Activated CD4-positive, CD25-positive, alpha-beta regulatory T cell treated with anti-CD3 and anti-CD28 coated beads, Interleukin-2, amount 50 U/mL, for 16 hours (primary cell): ENCODE measurements at places on chromosomes 6 and 20.

DNA sequence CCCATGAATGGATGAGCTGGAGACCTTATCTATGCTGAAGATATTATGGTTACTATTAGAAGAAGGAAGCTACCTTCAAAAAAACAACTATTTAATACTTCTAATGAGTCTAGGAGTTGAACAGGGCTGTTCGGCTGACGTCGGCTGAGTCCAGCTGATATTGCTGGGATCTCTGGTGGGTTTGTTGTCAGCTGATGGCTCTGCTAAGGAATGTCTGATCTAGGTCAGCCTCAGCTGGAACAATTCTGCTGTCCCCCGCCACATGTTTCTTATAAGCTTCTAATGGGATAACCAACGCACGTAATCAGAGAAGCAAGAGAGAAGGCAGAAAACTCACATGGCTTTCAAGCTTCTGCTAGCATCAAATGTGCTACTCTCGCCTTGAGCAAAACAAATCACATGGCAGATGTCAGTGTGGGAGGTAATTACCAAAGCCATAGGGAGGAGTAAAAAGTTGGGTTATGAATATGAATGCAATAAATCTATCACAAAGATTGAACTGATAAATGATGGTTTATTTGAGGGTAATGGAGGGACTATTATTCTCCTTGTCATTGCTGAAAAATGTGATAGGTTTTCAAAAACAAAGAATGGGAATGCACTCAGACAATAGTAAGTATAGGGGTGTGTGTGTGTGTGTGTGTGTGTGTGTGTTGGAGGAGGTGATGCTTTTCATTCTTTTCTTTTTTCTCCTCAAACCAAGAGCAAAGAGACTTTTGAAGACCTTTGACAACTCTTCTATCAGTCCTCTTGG, 71.5 kb downstream of the BTBD3 start:
- no peak for DNase-seq

GRCh38 chr6:126824815-126825214, 293.7 kb upstream of the RSPO3 start:
- DNase-seq = no peak

DNA sequence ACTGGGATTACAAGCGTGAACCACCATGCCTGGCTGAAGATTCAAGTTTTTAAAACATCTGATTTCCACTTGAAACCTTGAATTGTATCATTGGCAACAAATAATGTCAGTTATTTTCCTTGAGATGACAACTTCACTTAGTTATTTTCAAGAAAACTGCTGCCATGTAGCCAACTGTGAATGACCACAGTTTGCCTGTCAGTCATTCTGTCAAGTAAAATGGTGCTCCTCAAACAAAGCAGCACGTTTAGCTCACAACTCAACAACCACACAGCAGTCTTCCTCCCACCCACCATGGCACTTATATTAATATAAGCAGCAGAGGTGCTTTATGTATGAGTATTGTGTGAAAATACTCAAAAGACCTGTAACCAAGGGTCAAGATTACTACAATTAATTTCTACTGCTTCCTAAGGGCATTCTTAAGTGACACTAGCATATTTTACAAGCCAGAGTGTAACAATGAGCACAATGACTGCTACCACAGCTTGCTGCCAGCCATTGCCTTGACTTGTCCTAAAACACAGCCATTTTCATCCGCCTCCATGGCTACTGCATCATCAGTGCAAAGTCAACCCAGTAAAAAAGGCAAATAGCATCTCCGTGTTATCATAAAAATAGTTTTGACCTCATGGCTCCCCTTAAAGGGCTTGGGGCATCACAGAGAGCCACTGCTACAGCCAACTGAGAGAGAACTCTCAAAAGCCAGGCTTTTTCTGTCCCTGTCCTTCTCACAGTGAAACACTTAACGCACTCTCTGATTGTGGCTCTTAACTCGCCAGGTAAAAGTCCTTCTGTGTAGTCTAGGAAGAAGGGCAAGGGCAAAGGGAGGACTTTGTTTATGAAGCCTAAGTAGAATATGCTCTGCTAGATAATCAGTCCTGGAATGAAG, 96.4 kb upstream of the TAB2 start:
- no peak for DNase-seq

DNA sequence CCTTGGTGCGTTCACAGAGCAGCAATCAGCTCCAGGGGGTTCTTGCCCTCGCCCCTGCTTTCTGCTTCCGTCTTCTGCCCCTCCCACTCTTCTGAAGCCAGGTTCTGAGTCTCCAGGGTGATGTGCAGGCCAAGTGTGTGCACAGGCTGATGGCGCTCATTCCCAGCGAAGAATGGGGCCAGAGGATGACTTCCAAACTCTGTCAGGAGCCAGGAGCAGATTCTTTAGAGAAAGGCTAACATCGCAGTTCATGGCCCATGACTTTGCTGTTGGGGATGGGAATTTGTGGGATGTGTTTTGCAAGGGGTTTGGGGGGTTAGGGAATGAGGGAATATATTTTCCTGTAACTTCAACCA, 56.1 kb upstream of the CCN6 start:
- no peak for DNase-seq

DNA sequence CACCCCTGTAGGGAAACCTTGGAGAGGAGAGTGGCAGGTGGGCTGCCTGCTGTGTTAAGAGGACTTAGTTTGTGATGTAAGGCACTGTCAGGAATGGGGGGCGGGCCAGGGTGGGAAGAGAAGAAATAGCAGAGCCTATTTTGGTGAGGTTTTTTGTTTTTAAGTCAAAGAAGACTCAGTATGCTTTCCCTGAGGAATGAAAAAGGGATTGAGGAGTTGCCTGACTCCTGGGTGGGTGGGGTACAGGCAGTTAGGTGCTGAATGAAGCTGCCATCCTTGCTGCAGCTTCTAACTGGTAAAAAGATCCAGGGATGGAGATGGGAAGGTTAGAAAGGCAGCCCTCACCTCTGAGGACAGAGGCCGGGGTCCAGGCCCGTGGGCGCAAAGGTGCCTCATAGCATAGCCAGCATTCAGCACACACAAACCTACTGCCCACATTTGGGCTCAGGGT, 37.9 kb downstream of the PLCG1 start:
- DNase-seq = no peak

DNA sequence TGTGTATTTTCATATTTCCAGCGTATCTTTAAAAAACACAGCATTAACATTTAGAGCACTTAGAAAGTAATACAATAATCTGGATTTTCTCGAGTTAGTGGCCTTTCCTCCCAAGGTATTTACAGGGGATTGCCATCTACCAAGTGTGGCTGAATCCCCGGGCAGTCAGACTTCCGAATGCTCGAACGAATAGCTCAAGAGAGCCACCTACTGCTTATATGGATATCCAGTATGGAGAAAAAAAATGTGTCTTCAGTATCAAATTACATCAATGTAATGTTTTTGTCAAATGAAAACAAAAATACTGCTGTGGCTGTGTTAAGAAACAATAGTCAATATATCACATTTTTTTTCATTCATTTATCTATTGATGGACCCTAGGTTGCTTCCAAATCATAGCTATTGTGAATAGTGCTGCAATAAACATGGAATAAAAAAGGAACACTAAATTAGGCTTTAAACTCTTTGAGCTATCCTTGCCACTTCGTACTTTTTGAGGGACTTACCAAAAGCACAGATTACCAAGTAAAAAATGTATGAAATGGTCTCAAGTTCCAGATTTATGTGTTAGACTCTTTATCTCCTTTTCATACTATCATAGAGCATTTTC, 654.5 kb upstream of the PTCHD4 start:
- DNase-seq = no peak

- no peak for DNase-seq
Measured at GRCh38 chr6:72554761-72555221, 67.1 kb upstream of the KCNQ5 start.

- DNase-seq = no peak
Measured at GRCh38 chr6:113596387-113597230, 260.5 kb upstream of the MARCKS start.

GRCh38 chr6:51213811-51214210, 395.1 kb downstream of the TFAP2B start:
- DNase-seq = no peak

GRCh38 chr6:136718476-136718875, 73.8 kb downstream of the MAP3K5 start:
- no peak for DNase-seq

DNA sequence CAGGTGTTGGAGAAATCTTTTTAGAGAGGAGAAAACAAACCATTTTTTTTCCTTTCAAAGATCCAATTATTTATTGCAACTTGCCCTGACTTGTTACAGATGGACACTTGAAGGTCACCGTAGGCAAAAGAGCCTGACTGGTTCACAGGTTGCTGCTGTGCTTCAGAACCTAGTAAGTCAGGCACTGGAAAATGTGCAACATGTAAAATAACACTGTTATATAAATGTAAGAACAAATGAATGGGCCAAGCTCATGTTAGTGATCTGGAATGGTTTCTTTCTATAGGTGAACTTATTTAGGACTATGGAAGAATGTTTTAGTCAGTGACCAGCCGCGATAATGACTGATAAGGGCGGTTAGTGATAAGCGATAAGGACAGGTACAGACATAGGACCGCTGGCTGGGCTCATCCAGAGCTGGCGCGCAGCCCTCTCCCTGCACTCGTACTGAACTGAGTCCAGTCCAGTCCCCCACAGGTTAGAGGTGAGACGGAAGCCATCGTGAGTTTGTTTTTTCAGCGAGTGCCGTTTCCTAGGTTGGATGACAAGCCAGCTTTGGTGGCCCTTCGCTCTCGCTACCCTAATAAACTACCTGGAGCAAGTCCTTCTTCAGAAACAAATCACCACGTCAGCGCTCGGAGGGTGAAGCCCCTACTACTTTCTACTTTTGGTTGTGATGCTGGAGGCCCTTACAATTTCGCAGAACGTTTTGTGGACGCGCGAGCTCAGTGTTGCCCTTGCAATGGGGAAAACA, 94.4 kb upstream of the PRDM1 start:
- no peak for DNase-seq

- no peak for DNase-seq
Measured at GRCh38 chr20:61328911-61329558, 77.0 kb downstream of the CDH4 start.

DNA sequence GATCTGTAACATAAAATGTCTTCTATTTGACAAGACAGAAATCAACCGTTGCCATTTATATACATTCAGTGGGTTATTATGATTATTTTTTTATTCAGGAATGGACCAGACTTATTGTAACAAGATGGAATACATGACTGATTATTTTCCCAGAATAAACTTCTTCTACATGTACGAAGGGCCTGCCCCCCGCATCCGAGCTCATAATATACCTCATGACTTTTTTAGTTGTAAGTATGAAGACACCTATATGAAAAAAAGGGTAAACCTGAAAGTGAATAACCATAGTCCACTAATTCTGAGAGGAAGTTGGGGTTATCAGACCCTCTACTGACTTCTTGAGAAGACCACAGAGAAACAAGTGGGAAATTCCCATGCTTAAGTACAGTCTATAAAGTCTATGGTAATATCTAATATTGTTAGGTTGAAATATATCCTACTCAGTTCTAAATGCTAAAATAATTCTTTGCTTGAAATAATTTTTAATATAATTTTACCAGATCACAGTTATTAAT, 15.9 kb downstream of the OR2A4 start:
- no peak for DNase-seq

DNA sequence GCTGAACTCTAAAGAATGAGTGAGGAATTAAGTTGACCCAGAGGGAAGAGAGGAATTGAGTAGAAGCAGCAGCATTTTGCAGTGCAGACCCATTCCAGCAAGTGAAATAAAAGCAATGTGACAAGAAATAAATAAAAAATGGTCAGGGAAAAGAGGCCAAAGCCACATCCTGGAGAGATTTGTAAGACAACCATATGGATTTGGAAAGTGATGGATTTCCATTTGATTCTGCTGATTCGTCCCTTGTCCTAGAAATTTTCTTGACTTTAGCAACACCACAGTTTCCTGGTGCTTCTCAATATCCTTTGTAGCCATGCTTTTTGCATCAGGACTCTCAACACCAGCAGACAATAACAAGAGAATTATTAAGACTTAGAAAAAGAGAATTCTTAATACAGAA, 29.8 kb downstream of the ANKEF1 start:
- DNase-seq = no peak

DNA sequence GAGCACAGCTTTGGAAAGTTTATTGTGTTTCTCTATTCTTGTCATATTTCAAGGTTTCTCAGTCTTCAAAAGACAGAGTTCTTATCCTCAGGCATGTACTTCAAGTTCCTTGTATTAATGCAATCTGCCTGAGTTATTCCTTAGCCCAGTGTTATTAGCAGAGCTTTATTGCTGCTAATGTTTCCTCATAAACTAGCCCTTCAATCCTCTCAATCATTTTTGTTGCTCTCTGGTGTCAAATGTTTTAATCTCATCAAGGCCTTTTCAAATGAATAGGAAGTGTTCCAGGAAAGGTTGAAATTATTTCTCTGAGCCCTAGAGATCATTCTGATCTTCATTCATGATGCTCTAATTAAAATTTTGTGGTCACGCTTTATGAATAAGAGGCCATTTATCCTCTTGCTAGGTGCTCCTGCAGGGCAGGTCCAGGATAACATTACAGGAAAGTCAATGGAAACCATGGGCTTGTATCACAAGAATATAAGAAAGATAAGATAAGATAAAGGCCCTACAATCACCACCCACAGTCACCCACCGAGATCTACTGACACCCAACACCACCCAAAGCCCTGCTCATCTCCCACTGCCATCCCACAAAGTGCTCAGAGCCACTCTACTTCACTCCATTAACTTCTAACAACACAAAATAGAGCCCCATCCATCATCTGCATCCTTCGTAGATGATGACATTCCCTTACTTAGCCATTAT, 125.9 kb downstream of the COL9A1 start:
- no peak for DNase-seq

GRCh38 chr6:14695579-14695978, 550.3 kb upstream of the JARID2 start:
- DNase-seq = no peak

DNA sequence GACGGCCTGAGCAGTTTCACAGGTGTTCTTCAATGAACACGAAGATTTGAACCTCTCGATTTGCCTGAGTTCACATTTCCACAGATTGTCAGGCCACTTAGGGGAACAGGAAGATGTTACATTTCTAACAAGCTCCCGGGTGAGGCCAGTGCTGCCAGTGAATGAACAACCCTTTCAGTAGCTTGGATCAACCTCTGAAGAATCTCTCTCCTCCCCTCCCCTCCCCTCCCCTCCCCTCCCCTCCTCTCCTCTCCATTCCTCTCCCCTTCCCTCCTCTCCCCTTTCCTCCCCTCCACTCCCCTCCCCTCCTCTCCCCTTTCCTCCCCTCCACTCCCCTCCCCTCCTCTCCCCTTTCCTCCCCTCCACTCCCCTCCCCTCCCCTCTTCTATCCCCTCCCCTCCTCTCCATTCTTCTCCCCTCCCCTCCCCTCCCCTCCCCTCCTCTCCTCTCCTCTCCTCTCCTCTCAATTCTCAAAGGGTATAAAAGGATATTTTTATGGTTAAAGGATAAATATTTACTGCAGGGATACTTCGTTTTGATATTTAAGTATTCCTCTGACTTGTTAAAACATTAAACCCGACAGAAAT, 114.1 kb upstream of the INSM1 start:
- no peak for DNase-seq

GRCh38 chr20:50838707-50839385, 44.0 kb downstream of the BCAS4 start:
- no peak for DNase-seq

GRCh38 chr6:134810402-134810801, 139.5 kb downstream of the ALDH8A1 start:
- no peak for DNase-seq

GRCh38 chr20:51446656-51447055, 95.9 kb downstream of the NFATC2 start:
- DNase-seq = no peak
